Fibroblast of the aortic adventitia (primary cell): ENCODE measurements at places on chromosomes 11 and 22.

GRCh38 chr11:37505406-37505805 is 907.4 kb upstream of the RAG2 start:
- DNase-seq = no peak

GRCh38 chr11:120211522-120212258 is 858 bp downstream of the OAF start:
- DNase-seq = no peak

GRCh38 chr11:76665921-76666351 is 4.6 kb downstream of the LRRC32 start:
- no peak for DNase-seq

GRCh38 chr11:67495234-67496005 is 9.7 kb downstream of the PITPNM1 start:
- no peak for DNase-seq
